ENCODE measurements at places on chromosomes 16 and 17.

GRCh38 chr16:57419506-57419905 is 14.9 kb downstream of the CCL17 start:
- DNase-seq = no peak

- peak; percentile 25 for DNase-seq
These were observed 104.6 kb downstream of the RPTOR start for GRCh38 chr17:80649200-80649644.

DNA sequence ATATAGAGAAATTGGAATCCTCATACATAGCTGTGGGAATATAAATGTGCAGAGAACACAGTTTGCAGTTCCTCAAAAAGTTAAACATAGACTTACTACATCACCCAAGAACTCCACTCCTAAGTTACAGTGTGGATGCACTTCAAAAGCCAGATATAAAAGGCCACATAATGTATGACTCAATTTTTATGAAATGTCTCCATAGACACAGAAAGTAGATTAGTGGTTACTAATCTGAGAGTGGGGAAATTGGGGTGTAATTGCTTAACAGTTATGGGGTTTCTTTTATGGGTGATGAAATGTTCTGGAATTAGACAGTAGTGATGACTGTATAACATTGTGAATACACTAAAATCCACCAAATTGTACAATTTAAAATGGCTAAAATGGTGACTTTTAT is 60.9 kb downstream of the CACNG1 start:
- no peak for DNase-seq

DNA sequence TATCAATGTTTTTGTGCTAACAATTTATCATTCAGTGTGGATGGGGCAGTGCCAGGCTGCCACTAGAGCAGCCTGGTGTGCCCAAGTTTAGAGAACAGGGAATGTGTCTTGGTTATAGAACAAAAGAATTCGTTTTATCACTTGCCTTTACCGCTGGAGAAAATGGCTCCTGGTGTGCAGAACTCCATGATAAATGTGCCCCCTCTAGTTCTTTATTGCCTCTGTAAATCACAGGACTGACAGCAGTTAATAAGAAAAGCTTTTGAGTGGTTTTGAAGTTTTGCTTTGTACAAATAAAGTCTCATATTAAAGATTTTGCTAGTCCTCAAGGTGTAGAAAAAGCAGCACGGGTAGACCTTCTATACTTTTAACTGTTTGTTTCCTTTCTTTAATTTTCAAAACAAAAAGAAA is 28.2 kb upstream of the PSMD7 start:
- DNase-seq = no peak

- DNase-seq = no peak
These were observed 129.5 kb downstream of the CDH13 start for GRCh38 chr16:82756283-82756599.

- DNase-seq = no peak
These were observed 27.5 kb downstream of the CEP295NL start for GRCh38 chr17:78875363-78876093.

DNA sequence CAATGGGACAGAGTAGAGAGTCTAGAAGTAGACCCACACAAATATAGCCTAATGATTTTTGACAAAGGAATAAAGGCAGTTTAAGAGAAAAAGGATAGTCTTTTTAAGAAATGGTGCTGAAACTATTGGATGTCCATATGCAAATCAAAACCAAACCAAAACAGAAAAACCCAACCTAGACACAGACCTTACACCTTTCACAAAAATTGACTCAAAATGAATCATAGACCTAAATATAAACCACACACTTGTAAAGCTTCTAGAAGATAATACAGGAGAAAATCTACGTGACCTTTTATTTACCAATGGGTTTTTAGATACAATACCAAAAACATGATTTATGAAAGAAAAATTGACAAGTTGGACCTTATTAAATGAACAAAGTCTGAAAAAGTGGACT is 66.4 kb upstream of the MPHOSPH6 start:
- DNase-seq = no peak

- DNase-seq = no peak
These were observed 156.8 kb upstream of the IRX3 start for GRCh38 chr16:54443352-54443751.

DNA sequence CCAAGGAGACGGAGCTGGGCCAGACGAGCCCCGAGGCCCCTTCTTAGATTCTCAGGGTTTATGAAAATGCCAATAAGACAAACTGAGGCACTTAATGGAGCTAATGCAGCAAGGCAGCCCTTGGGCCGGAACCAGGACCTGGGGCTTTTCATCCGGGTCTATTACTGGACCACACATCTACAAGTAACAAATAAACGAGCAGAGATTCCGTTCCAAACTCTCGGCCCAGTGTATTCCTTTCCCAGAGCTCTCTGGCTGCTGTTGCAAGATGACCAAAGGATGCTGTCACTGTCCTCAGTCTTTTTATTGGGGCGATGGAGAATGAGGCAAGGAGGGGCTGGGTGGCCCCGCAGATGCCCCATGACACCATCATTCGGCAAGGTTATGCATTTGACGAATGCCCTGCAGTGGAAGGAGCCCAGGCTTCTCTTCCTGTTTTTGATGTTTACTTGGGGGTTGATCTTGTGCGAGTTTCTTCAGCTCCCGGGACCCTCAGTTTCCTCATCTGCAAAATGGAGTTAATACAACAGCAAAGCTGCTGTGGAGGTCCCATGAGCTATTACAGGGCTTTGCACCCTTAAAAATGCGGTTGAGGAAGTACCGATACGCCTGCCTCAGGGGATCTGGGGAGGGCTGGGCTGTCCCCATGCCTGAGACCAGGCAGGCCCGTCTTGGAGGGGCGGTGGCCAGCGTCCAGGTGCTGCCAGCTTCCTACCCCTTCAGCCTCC is 1.1 kb upstream of the NTN1 start:
- DNase-seq = no peak

GRCh38 chr17:67737145-67737544 is 19.4 kb downstream of the NOL11 start:
- no peak for DNase-seq

DNA sequence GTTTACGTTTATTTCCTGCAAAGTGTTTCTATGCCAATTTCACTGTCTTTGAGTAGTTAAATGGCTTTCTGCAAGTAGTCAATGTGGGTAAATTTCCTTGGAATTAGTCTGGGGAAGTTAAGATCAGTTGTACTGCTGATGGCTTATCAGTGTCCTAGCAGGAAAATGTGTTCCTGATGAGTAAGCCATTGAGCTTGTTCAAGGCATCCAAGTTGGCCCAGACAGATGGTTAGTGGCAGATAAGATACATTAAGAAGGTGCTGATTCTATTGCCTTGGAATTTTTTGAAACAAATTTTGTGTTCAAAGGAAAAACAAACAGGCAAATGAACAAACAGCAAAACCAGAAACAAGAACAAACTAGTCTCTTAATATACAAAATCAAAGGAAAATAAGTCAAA is 258.4 kb downstream of the MAP2K6 start:
- peak; percentile 29 for DNase-seq

- DNase-seq = no peak
These were observed 12.5 kb downstream of the SAMD14 start for GRCh38 chr17:50117202-50118051.

DNA sequence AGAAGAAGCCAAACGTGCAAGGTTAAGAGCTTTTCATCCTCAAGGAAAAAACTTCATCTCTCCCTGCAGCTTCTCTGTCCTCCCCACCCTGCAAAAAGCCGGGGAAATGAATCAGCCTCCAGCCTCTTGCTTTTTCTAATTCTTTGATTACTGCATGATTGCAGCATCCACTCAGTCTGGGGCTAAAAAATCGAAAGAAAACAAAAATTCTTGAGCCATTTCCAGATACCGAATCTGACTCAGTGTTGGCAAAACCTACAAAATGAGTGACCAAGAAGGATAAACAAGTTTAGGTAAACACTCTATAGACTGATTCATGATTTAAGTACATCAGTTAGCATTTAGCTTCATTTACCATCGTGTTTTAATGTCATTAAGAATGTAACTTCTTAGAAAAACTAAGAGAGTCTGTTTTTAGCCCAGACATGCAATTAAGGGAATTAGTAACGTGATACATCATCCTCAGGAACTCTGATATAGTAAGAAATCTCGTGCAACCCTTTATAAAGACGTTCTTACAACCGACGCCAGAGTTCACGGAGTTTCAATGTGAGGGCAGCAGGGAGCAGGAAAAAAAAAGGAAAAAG is 287.3 kb upstream of the FOXF1 start:
- DNase-seq = no peak

DNA sequence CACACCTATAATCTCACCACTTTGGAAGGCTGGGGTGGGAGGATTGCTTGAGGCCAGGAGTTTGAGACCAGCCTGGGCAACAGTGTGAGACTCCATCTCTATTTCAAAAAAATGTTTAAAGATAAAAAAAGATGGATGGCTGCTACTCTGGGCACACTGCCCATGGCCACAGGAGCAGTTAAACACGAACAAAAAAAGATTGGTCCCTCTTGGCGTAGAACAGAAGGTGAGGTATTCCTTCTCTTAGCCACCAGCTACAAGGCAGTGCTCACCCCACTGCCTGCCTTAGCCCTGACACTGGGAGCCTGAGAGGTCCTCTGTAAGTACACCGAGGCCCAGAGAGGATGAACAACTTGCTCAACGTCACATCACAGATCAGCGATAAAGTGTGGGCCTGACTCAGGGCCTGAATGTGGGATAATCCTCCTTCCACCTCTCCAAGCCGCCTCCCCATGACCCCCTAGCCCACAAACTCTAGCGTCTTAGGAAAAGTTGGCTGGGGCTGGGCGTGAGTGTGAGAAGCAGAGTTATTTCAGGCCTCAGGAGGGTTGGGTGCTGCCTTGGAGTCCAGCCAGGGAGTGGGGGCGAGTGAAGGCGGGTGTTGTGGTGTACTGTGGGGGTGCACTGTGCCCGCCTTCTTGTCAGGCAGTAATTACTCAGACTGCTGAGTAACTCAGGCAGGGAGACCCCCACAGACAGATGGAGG is 2.3 kb upstream of the DPH1 start:
- DNase-seq = no peak

DNA sequence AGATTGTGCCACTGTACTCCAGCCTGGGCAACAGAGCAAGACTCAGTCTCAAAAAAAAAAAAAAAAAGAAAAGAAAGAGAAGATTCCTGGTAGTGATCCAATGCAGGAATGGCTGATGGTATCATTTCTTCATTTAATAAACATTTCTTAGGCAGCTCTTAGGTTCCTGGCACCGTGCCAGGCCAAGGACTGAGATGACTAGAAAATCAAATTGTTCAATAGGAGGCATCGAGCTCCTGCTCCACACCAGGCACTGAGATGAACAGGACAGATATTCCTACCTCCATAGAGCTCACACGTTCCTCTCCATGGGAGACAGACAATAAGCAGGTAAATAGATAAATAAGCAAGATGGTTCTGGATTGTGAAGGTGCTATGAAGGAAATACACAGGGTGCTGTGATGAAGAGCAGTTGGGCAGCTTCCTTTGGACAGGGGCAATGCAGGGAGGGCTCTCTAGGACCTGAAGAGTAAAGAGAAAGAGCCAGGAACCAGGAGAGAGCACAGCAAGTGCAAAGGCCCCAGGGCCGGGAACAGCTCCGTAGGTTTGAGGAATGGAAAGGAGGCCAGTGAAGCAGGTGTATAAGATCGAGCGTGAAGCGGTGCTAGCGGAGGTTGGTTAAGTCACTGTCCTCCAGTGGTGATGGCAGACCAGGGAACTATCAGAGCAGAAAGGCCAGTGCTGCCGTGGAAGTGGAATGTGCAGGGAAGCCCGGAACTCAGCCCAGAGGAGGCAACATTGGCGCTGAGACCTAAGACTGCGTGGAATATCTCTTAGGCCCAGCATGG is 26.5 kb upstream of the CRHR1 start:
- no peak for DNase-seq

DNA sequence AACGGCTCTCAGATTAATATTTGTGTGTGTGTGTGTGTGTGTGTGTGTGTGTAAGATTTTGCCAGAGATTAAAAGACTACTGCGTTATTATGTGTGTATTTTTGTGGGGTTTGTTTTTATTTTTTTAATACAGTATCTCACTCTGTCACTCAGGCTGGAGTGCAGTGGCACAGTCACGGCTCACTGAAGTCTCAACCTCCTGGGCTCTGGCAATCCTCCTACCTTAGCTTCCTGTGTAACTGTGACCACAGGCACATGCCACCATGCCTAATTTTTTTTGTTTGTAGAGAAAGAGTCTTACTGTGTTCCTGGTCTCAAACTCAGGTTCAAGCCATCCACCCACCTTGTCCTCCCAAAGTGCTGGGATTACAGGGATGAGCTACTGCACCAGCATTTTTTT is 87.2 kb downstream of the CYB561 start:
- no peak for DNase-seq

DNA sequence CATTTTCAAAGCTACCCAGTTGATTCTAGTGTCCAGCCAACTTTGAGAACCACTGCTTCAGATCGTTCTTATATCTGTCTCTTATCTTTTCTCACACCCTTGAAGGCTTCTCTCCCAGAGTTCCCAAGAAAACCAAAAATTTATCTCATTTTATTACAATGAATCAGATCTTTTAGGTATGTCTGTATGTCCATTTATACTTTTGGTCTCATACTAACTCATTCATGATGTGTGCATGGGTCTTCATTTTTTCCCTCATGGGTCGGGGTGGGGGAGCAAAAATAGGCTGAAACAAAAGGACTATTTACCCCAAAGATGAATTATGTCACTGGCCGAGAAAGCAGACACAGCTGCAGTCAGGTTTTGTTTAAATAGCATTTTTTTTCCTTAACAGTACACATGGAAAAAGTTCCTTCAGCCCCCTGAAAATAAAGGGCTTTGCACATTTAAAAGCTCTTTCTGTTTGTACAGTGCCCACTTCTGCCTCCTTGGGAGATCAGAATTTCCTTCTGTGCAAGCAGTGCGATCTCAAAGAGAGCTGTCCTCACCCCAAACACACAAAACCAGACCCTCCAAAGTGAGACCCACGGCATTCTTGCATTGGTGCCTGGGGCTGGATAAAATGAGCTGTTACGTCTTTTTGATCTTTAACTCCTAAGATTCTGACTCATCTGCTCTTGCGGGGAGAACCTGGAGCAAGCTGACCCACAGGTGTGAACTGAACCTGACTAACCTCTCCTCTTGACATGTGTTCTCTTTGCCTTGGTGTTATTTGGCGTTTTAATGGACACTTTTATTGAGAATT is 251.2 kb upstream of the ELAC2 start:
- no peak for DNase-seq

DNA sequence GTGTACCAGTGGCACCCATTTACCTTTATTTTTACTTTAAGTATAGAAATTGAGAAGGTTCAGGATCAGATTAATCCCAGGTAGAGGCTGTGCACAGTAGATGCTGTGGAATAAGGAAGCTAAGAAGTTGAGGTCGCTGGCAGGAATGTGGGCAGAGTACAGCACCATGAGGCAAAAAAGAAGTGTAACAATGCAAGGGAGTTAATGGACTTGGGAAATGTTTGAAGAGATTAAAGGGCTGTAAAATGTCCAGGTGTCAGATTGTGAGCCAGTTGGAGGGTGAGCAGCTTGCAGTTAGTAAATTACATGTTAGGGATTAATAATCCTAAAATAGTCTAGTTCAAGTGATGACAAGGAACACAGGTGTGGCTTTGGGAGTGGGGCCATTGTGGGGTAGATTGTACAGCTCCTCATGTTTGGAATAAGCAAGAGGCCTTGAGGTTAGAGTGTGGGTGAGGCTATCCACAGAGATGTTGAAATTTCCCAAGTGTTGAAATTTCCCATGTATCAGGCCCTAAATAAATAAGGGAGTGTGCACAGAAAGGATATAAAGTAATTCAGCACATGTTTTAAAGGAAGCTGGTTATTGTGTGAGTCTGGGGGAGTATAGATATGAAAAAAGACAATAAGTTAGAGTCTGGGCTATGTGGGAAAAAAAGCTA is 21.5 kb downstream of the TAT start:
- no peak for DNase-seq
